ENCODE measurements at places on chromosomes 4 and X.

GRCh38 chr4:52861879-52862616, at the start of gene RASL11B:
Gene RASL11B (plus strand): TSS chr4:52862317. CDS start chr4:52862508, 191 bp downstream.
- peak; percentile 85 for DNase-seq

DNA sequence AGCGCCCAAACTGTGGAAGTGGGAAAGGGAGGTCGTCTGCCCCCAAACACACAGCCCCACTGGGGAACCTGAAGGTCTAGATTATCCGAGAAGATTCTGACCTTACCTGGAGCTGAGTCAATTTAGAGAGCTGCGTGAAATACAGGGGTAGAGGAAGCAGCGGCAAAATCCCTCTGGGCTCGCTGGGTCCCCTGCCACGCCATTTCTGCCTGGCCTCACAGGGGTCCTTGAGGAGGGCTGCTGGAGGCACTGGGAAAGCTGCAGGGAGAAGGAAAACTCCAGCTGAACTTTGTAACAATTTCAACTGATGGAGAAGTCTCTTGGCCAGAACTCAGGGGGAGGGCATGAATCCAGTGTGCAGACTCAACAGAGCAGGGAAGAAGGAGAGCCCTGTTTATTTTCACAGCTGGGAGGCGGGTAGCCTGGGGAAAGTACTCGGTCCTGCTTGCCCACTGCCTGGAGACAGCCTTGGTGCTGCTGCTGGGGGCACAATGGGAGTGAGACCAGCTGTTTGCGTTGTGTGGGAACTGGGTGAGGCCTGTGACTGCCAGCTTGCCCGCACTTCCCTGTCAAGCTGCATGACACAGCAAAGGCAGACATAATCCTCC, 93.2 kb upstream of the MAPK10 start:
- no peak for DNase-seq

- DNase-seq = no peak
Observed at GRCh38 chrX:25807022-25807421, 331.1 kb upstream of the MAGEB18 start.

DNA sequence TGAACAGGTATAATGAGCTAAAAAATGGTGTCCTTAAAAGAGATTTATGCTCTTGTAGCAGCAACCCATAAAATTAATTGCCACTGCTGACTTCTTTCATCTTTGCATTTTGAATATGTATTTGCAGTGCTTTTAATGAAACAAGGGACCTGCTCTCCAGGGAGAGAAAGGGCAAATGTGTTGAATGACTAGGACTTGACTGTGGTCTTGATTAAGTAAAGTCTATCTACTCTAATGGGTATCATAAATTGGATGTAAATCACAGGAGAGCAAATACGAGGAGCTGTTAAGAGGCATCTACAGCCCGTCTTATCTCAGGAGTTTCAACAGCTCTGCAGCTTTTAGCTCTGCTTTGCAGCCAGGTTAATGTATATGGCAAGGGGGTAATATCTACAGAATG, 216.4 kb downstream of the PALLD start:
- DNase-seq = no peak

DNA sequence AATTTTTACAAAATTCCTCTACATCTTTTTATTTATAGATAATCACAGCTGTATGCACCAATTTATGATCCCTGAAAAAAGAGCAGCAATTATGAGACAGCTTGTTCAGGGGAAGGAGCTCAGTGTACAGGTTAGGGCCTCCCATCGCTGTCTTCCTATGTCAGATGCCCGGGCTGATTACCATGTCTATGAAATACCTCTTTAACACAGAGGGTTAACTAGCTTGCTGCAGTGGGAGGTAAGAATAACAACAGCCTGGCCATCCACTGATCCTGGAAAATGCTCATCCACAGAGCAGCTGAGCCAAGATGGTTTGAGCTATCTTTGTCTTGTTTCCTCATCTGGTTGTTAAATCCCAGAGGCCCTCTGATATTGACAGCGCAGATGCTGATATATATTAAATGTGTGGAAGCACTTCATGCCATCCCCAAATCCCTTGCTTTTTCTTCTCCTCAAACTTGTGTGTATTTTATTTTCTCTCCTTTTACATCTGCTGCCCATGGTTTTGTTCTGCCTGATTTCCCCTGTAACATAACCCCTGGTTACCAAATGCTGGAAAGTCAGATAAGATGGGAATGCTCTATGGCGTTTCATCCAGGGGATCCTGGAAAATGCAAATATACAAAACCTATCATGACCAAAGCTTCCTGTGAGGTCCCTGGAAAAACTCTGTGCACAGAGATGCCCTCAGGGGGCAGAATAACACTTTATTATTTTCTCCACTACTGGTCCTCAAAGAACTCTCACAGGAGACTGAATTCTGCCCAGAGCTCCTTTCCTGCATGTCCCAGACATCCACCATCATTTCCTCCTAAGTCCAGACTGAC, 85.8 kb upstream of the PUDP start:
- no peak for DNase-seq

DNA sequence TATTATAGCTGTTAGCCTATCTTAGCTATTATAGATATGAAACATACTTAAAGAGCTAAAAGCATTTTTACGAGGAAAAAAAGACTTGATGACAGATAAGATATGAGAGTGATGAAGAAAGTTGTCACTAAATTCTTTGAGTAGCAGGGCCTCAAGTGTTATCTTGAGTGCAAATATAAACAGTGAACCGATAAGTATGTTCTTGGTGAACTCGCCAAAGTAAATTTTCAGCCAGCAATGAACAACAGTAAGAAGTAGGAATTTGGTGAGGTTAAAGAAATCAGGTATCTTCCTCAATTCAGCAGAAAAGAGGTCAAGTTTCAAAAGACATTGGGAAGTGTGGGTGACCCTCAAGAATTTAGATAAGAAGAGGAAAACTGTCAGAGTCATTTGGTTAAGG, 471.8 kb upstream of the FTHL17 start:
- no peak for DNase-seq

DNA sequence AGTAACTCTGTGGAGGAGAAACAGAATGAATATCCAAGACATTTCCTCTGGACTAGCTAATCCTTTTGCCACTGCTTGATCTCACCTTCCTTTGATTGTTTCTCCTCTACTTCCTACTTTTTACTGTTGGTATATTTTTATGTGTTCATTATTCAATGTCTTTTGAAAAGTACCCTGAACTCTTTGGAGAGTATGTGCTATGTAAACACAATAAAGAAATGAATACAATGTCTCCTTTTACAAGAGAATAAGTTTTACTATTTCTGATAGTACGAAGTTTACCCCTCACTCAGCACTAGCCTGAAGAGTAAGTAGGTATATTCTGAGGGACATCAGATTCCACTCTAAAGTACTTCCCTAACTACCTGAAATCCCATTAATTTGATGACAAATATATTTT, 19.9 kb downstream of the CLDN2 start:
- no peak for DNase-seq

DNA sequence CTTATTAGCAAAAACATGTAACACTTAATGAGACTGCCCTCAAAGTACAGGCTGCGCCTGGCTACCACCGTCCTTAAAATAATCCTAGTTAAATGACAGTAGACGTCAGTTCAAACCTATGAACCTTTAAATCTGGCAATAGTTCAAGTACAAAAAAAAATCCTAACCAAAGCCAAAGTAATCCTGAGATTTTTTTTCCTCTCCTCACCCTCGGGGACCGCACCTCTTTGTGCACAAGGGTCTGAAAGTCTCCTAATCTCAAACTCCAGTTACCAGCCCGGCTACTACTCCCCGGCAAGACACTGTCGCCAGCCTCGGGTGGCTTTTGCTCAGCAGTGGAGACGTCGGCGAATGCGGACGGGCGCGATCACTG, 439 bp downstream of the SEC31A start:
- DNase-seq = no peak

- DNase-seq = no peak
Observed at GRCh38 chrX:109472939-109473735, 8.7 kb downstream of the GUCY2F start.

- DNase-seq = no peak
Observed at GRCh38 chr4:118765399-118765798, 70.5 kb downstream of the SEC24D start.

- DNase-seq = no peak
Observed at GRCh38 chrX:64447207-64447606, 52.0 kb upstream of the MTMR8 start.

DNA sequence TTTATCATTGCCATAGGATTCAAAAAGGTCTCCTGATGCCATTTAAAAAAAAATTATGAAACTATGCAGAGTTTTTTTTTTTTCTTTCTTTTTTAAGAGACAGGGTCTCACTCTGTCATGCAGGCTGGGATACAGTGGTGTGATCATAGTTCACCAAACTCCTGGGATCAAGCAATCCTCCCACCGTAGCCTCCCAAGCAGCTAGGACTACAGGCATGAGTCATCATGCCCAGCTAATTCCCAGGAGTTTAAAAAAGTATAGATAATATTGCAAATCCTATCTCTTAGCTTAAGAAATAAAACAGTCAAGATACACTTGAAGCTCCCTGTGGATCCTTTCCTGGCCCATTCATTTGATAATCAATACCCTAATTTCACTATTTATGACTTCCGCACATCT, 58.6 kb upstream of the PRSS48 start:
- no peak for DNase-seq

All from caudate nucleus (tissue), 63 donors.